ENCODE measurements at places on chromosomes 1 and 21. TPM values are rescaled to one million over a fixed set of nuclear protein-coding genes. Genes with fewer than 3 reads are reported as not detected.

DNA sequence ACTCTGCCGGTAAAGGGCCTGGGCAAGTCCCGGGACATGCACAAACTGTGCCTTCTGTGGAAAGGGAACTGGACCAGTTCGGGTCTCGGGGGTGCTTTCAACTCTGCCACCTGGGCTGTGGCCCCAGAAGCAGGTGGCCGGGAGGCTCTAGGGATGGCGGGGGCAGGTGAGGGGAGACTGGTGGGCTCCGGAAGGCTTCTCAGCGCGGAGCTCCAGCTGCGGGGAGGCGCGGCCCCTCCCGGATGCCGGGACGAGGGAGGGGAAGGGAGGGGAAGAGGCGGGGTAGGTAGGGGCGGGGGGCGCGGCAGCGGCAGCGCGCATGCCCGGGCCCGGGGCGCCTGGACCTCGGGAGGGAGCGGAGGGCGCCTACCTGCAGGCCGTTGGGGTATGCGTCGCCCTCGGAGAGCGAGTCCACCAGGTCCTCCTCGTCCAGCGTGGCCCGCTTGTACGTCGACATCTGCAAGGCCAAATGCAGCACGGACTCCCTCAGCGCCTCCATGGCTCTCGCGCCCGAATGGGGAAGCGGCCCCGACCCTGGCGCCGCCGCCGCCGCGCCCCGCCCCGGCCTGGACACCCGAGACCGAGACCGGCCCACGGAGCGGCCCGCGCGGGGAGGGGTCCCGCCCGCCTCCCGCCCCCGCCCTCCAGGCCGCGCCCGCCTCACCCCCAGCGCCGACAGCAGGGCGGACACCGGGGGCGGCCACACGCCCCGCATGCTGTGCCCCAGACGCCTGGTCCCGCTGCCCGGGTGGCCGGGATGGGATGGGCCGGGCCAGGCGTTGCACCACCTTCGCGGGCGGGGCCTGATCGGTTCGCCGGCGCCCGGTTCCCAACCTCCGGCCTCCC, at the start of gene ECE1:
TSS of gene ECE1 (minus strand) at position 764 of the 846 bp plus-strand sequence. CDS start at position 715, 49 bp downstream.
- H3K4me1 ChIP-seq: peaks cover 54% of the 10 kb centered on the region
- H3K36me3 ChIP-seq: peaks cover 17% of the 10 kb centered on the region
- H3K27ac ChIP-seq: peak within 1 kb of the TSS; percentile 85
- H3K27me3 ChIP-seq: no peaks in the 10 kb centered on the region
- DNase-seq: peak; percentile 86
- H3K4me3 ChIP-seq: peak within 1 kb of the TSS; percentile 90

The NR0B2 gene
- not detected for total RNA-seq

The DAB1 gene
- total RNA-seq: not detected

GRCh38 chr1:116255486-116256285, 117.4 kb upstream of the ATP1A1 start:
- H3K27me3 ChIP-seq: no peaks in the 10 kb centered on the region
- peaks cover 23% of the 10 kb centered on the region for H3K4me1 ChIP-seq
- H3K27ac ChIP-seq: no peak overlapping the region
- no peak overlapping the region for H3K4me3 ChIP-seq
- no peak for DNase-seq
- H3K36me3 ChIP-seq: no peaks in the 10 kb centered on the region

GRCh38 chr1:28565726-28566125, 12.8 kb downstream of the TRNAU1AP start:
- peaks cover 48% of the 10 kb centered on the region for H3K36me3 ChIP-seq
- DNase-seq: no peak

DNA sequence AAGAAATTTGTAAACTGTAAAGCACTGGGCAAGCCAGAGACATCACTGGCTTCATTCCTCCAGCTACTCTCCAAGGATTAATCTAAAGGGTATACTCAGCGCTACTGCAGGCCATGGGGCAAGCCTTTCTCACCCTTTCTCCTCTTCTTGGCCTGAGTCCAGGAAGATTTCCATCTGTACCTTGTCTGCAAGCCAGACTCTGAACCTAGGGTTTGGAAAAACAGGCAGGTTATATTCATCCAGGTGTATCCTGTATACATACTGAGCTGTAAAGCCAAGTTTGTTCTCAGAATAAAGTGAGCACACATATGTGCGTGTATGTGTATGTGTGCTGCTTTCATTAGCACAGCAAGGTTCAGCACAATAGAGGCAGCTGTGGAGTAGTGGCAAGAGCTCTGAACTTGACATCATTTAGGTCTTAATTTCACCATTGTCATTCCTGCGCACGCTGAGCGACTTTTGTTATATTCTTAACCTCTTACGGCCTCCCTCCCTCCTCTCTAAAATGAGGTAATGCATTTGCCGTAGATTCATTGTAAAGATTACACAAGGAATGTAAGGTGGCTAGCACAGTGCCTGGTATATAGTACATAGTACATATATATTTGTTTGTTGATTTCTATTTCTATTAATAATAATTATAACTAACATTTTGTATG, 128.1 kb upstream of the JUN start:
- peaks cover 4% of the 10 kb centered on the region for H3K36me3 ChIP-seq
- no peak overlapping the region for H3K27ac ChIP-seq
- H3K4me3 ChIP-seq: no peak overlapping the region
- H3K4me1 ChIP-seq: no peaks in the 10 kb centered on the region

The PADI1 gene
- not detected for total RNA-seq

- peaks cover 7% of the 10 kb centered on the region for H3K27me3 ChIP-seq
- peak overlapping the region; percentile 94 for H3K4me3 ChIP-seq
- H3K36me3 ChIP-seq: peaks cover 10% of the 10 kb centered on the region
- H3K27ac ChIP-seq: peak overlapping the region; percentile 94
These were observed 736 bp downstream of the KCNC4 start for GRCh38 chr1:110210604-110211495.

DNA sequence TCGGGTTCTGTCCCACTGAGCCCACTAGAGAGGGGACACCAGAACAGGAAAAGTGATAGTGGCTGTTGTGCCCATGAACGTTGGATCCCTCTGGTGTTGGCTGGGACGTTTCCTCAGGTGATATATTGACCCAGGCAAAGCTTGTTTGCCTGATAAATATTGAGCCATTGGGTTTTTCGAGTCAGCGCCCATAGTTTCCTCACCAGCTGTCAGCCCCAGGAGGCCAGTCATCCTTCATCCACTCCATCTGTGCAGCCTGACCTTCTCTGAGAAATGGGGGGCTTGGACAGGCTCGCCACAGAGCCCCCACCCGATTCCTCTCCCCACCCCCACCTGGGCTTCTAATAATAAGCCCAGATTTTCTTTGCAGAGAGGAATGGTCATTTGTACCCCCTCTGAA, 13.3 kb downstream of the DISP3 start:
- DNase-seq: no peak
- H3K4me3 ChIP-seq: no peak overlapping the region
- H3K36me3 ChIP-seq: no peaks in the 10 kb centered on the region
- no peaks in the 10 kb centered on the region for H3K27me3 ChIP-seq

DNA sequence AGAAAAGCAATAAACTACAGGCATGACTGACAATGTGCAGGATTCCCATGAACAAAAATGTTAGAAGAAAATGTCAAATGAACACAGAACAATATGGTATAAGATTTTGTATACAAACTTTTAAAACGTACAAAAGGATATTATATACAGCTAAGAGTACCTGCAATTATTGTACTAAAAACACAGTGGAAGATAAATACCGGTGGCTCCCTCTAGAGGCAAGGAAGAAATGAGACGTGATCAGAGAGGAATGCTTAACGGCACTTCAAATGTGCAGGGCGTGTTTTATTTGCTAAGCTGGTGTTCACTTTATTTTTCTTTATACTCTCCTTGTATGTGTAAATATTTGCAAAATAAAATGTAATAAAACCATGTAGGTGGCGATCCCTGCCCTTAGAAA, 191.8 kb upstream of the SAMSN1 start:
- H3K27ac ChIP-seq: no peak overlapping the region
- H3K4me1 ChIP-seq: peaks cover 37% of the 10 kb centered on the region
- no peak overlapping the region for H3K4me3 ChIP-seq
- peak; percentile 87 for DNase-seq

- no peaks in the 10 kb centered on the region for H3K4me1 ChIP-seq
- peaks cover 5% of the 10 kb centered on the region for H3K36me3 ChIP-seq
These were observed 26.4 kb downstream of the QSOX1 start for GRCh38 chr1:180181048-180181447.

The CD1B gene
- not detected for total RNA-seq

- peaks cover under 1% of the 10 kb centered on the region for H3K36me3 ChIP-seq
- DNase-seq: no peak
- no peak overlapping the region for H3K27ac ChIP-seq
- H3K27me3 ChIP-seq: no peaks in the 10 kb centered on the region
These were observed 5.0 kb upstream of the MRPS15 start for GRCh38 chr1:36469163-36469562.

DNA sequence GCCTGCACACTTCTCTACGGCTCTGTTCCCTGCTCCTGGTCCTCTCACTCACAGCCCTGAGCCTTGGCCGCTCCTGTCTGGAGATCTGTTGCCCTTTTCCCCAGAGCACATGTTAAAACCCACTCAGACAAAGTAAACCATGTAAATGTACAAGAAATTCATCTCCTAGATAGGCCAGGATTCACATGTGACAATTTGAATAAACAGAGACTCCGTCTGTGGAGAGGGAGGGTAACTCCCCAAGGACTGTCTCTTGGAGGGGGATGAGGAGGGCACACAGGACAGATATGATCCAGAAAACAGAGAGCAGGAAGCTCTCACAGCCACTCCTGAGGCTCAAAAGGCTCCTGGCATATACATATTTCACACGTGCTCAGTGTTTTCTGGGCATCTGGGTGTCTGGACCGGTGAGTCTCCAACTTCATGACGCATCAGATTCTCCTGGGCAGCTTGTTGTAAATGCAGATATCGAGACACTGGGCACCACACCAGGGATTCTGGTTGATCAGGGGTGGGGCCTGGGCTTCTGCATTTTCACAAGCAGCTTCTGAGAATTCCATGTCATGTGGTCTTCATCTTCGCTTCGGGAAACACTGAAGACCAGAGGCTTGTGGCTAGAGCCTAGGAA, 6.4 kb upstream of the KAZN start:
- no peak overlapping the region for H3K4me3 ChIP-seq
- H3K36me3 ChIP-seq: no peaks in the 10 kb centered on the region
- H3K27ac ChIP-seq: no peak overlapping the region
- no peak for DNase-seq
- no peaks in the 10 kb centered on the region for H3K4me1 ChIP-seq
- peaks cover 10% of the 10 kb centered on the region for H3K27me3 ChIP-seq

DNA sequence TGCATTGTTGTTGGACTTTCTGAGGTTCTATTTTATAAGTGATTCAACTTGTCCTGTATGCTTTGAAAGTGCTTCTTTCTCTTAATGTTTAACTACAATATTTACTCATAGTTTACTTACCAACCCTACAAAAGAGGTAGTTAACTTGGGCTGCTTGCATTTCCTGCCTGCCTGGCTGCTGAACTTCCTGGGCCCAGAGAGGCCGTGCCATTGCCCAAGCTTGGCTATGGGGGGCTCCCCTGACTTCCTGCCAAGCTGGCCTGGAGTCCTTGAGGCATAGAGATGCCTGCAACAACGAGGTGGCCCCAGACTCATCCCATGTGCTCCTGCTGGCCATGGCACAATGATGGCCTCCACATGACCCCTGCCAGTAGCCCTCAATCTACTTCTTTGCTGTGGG, 361.6 kb upstream of the PLD5 start:
- H3K27ac ChIP-seq: no peak overlapping the region
- H3K36me3 ChIP-seq: no peaks in the 10 kb centered on the region
- no peaks in the 10 kb centered on the region for H3K4me1 ChIP-seq
- no peak overlapping the region for H3K4me3 ChIP-seq

DNA sequence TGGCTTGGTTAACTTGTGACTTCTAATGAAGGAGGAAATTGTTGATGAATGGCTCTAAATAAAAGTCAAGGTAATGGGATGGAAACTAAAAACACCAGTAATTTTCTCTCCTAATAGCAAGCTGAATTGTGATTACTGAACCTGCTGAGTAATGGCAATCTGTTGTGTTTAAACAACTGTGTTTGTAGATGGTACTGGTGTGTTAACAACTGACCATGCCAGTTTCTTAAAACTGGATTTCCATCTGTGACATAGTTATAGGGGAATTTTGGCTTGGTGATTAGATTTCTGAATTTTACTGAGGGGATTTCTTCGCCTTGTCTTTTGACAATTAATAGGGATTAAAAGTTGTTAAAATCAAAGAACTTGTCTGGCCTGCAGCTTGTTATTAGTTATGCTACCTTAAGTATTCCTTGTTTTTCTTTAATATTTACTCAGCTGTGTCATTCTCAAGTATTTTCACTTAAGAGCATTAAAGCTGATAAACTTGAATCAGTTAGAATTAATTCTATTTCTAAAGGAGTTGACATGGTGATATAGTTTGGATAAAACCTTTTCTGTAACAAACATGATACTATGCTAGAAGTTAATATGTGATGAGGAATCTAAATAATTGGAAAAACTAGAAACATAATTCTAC, 7.9 kb upstream of the ERO1B start:
- peaks cover 4% of the 10 kb centered on the region for H3K4me1 ChIP-seq
- DNase-seq: no peak
- H3K4me3 ChIP-seq: no peak overlapping the region
- H3K36me3 ChIP-seq: no peaks in the 10 kb centered on the region
- peaks cover 3% of the 10 kb centered on the region for H3K27me3 ChIP-seq

DNA sequence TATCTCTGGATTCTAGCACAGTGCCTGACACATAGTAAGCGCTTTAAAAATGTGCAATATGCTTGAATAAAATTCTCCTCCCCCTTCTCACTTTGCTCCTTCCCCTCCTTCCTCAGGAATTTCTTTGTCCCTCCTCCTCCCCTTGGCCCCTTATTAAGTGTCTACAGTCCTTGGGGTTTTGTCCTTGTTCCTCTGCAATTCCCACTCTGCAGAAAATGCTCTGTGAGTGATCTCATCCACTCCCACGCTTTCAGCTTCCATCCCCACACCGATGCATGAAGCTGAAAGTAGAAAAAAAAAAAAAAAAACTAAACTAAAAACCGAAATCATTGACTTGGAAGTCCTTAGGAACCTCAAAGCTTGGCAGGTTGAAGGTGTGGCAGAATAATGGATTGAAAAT, 273.6 kb downstream of the RRAGC start:
- peaks cover 25% of the 10 kb centered on the region for H3K27me3 ChIP-seq
- no peak overlapping the region for H3K4me3 ChIP-seq
- no peak for DNase-seq
- H3K27ac ChIP-seq: no peak overlapping the region
- no peaks in the 10 kb centered on the region for H3K36me3 ChIP-seq

DNA sequence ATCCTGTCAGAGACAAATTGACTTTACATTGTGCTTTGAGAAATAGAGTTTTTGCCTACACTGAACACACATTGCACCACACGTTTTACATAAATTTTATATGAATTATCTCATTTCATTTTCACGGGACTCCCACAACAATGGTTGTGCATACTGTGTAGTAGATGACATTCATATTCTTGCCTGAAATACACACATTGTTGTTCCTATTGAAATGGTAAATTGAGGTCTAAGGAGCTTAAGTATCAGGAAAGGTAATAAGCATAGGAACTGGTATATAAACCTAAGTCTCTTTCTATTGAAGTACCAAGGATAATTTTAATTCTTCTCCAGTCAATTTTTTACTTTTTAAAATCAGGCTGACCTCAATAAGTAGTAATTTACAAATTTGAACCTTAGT, 473.7 kb upstream of the DEPDC1 start:
- no peak overlapping the region for H3K27ac ChIP-seq
- no peaks in the 10 kb centered on the region for H3K36me3 ChIP-seq
- no peaks in the 10 kb centered on the region for H3K27me3 ChIP-seq
- no peaks in the 10 kb centered on the region for H3K4me1 ChIP-seq

GRCh38 chr1:204313675-204314074, 46.1 kb downstream of the PLEKHA6 start:
- H3K4me1 ChIP-seq: no peaks in the 10 kb centered on the region
- H3K4me3 ChIP-seq: no peak overlapping the region
- no peak for DNase-seq
- H3K27ac ChIP-seq: no peak overlapping the region
- H3K27me3 ChIP-seq: peaks cover 6% of the 10 kb centered on the region

The MATN1 gene
- total RNA-seq: 0.50 TPM

- no peak overlapping the region for H3K4me3 ChIP-seq
- H3K36me3 ChIP-seq: peaks cover 50% of the 10 kb centered on the region
- H3K27ac ChIP-seq: no peak overlapping the region
- no peaks in the 10 kb centered on the region for H3K27me3 ChIP-seq
- H3K4me1 ChIP-seq: peaks cover 6% of the 10 kb centered on the region
These were observed 19.5 kb downstream of the PAFAH2 start for GRCh38 chr1:25978403-25978802.

Data from activated CD4-positive, alpha-beta T cell treated with anti-CD3 and anti-CD28 coated beads, Interleukin-2, amount 10 ng/mL, durations not matched to agents 24 days and 14 days (primary cell).